ENCODE measurements at places on chromosomes 2 and 18.

DNA sequence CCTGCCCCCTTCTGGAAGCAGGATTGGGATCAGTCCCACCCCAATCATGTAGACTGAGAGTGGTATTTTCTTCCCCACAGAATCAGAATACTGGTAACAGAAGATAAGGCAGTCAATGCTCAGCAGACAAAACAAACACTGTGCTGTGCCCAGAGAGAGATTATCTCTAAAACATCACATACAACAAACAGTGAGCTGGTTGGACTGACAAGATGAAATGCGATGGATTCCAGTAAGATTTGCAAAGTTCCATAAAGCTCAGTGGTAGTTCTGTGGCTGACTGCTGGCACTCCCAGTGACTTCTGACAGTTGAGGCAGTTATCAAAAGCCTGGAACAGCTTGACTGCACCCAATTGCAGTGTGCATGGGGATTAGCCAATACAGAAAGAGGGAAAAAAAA, 311.5 kb upstream of the MGAT5 start:
- DNase-seq = no peak

DNA sequence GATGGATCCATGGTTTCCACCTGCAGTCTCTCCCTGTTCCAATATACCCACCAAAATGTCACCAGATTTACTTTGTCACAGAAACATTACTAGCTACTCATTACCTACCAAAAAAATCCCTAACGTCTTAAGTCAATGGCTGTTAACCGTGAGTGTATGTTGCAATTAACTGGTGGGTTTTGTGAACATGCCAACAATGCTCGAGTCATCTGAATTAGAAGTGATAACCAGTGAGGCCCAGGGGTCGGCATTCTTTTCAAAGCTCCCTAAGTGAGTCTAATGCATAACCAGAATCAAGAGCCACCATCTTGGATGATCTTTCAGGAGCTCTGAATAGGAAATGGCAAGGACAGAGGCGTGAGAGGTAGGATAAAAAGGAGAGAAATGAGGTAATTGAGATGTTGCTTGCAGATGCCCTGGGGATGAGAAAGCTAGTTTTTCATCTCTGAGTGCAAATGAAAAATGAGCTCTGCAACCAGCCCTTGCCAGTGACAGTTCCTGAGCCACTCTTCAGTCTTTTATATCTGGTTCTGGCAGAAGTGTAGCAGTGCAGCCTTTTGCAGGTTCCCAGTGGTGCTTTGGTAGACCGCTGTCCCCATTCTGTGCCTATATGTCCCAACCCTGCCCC, 130.0 kb upstream of the RND3 start:
- no peak for DNase-seq

DNA sequence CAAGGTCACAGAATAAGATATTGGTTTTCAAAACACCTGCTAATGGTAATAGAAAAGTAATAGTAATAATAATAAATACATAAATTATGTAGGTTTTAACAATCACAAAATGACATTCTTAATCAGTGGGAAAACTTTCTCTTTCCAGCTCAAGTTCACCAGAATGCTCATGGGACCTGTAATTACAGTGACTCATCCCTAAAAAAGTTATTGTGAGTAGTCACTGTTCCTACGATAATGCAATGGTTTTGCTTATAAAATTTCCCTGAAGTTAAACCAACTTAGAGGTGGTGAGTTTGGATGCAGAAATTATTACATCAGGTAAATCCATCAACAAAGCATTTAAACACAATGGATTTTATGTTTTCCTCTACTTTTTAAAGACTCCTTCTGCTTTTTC, 502.3 kb downstream of the PID1 start:
- DNase-seq = no peak

DNA sequence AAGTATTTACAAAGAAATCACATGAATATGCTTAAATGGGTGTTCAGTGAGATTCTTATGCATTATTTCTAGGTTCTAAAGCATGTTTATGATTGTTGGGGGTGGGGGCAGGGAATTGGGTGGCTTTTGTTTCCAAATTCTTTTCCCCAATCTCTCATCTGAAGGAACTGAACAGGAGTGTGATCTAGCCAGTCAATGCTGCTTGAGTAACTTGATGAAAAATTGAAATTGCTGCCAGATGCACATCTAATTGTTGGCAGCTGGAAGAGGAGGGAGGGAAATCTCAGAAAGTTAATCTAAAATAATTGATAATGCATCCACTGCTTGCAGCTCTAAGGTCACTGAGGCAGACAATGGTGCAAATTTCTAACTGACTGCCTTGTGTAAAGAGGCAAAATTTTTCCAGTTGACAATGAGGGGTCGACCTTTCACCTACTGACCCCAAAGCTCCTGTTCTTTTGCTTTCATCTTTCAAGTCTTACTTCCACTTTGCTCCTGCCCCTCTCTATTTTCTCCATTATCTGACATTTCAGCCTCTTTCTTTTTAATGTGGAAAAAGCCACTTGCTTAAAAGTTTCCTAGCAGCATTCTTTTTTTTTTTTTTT, 53.3 kb downstream of the IRS1 start:
- DNase-seq = no peak

GRCh38 chr2:71827524-71827901, 320.1 kb downstream of the CYP26B1 start:
- no peak for DNase-seq

Measured in cortex of kidney (tissue), 1 donor.